ENCODE measurements at places on chromosomes 13 and 19.

GRCh38 chr13:62250501-62251201, 835.0 kb upstream of the PCDH20 start:
- no peak for DNase-seq

GRCh38 chr13:112117258-112117954, 50.5 kb downstream of the SOX1 start:
- no peak for DNase-seq

GRCh38 chr13:28820099-28821051, at the start of gene MTUS2:
MTUS2 (plus strand) TSS chr13:28820339.
- DNase-seq: no peak

GRCh38 chr13:102580552-102581169, 16.1 kb upstream of the TPP2 start:
- DNase-seq: no peak

- no peak for DNase-seq
Measured at GRCh38 chr19:5293612-5294378, 46.8 kb downstream of the PTPRS start.

DNA sequence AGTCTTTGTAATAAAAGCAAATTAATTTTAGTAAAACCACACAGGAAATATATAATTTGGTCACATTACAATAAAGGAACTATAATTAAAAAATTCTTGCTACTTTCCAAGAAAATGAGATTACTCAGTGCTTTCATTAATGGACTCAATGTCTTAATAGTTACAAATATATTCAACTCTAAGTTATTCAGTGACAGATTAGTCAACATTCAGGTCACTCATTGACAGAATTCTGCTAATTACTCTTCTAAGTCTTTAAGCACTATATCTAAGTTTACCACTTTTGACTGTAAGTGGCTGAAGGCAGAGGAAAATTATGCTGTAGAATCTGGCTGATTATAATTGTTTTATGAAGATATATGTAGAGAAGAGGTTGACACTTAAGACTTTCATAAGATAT, 1365.0 kb downstream of the EFNB2 start:
- DNase-seq: no peak

DNA sequence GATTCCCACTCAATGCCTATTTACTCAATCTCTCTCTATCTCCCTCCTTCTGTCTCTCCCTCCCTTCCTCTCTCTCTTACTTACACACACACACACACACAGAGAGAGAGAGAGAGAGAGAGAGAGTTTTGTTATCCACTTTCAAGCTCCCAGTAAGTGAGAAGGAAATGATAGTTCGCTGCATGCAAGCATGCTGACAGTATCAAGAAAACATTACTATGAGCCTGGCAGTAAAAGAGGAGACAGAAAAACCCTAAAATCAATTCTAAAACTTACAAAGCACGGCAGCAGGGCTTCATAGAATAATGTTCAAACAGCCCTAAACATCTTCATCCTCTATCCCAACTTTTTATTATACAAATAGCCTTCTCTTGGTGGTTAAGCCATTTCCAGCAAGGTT, 171.9 kb downstream of the FOXO1 start:
- no peak for DNase-seq

- no peak for DNase-seq
Measured at GRCh38 chr13:99341969-99342722, 34.9 kb upstream of the GPR183 start.

DNA sequence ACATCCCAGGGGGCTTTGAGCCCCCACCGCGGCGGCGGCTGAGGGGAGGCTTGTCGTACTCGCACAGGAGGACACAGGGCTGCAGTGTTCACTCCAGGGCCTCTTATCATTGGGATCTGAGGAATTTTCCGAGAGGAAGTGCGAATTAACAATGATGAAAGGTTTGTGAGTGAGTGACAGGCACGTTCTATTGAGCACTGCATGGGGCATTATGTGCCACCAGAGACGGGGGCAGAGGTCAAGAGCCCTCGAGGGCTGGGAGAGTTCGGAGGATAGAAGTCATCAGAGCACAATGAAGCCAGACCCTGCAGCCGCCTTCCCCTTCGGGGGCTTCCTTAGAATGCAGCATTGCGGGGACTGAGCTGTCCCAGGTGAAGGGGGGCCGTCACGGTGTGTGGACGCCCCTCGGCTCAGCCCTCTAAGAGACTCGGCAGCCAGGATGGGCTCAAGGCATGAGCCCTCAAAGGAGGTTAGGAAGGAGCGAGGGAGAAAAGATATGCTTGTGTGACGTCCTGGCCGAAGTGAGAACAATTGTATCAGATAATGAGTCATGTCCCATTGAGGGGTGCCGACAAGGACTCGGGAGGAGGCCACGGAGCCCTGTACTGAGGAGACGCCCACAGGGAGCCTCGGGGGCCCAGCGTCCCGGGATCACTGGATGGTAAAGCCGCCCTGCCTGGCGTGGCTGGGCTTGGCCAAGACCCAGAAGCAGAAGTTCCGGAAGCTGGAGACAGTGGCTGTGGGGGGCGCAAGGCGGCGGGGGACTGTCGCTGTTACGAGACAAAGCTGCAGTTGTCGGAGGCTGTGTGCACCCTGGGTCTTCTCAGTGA, 53.9 kb downstream of the MCF2L start:
- no peak for DNase-seq

- DNase-seq: no peak
Measured at GRCh38 chr19:24141612-24142011, 54.6 kb downstream of the ZNF254 start.

GRCh38 chr13:48251611-48252081, 18.6 kb downstream of the ITM2B start:
- DNase-seq: no peak

GRCh38 chr19:46717716-46718143, 816 bp upstream of the PRKD2 start:
- DNase-seq: no peak

- no peak for DNase-seq
Measured at GRCh38 chr19:13784731-13785452, 10.4 kb upstream of the ZSWIM4 start.

DNA sequence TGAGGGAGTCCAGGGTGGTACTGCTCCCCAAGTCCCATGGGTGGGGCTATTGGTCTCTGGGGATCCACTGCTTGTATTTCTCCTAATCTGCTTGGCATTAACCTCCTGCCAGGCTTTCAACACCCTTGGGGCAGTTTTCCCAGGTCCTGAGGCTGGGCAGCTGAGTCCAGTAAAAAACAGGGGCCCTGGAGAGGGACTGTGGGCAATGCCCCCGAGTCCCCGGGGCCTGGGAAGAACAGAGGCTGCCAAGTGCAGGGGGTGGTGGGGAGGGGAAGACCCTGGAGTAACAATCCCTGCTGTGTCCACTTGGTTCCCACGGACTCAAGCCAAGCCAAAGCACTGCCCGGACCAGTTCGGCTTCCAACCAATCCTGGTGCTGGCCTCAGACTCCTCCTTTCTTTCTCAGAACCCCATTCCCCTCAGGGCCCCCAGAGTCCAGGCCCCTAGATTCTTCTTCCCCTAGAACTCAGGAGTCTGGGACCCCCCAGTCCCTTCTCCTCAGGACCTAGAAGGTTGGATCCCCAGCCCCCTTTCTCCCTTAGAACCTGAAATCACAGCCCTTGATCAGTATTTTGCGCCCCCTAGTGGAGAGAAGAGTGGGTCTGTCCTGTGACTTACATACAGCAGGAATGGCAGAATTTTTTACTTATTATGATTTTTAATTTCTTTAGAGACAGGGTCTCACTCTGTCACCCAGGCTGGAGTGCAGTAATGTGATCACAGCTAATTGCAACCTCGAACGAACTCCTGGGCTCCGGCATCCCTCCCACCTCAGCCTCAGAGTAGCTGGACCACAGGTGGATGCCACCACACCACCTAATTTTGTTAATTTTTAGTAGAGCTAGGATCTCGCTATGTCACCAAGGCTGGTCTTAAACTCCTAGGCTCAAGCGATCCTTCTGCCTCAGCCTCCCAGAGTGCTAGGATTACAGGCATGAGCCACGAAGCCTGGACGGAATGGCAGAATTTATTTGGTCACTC, 3.7 kb upstream of the CLPTM1 start:
- no peak for DNase-seq

DNA sequence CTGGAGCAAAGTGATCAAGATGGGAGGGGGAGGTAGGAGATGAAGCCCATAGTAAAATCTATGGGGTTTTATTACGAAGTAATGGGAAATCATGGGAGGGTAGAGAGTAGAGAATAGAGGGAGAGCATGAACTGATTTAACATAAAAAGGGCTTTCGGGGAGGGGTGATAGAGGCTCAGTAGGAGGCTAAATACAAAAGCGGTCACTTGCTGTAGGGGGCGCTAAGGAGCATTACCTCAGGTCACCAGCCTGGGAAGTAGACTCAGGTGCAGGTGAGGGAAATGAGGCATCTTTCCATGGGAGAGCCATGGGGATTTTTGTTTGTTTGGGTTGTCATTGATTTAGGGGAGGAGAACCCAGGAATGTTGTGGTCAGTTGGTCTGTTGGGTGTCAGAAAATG, 14.1 kb downstream of the KRTDAP start:
- DNase-seq: no peak

DNA sequence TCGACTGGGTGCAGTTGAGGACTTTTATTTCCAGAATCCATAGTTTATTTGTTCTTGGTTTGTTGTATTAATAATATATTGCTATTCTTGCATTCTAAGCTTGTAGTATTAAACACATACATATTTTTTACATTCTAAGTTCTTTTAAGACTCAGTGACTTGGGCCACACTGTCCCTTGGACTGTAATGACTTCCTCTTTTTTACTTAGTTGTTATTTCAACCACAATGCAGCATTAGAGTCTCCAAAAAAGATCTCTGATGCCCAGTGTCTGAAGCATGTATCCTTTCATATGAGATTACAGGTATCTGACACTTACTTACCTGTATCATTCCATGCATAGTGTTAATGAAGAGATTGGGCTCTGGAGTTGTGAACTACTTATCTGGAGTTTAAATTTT, 864.9 kb upstream of the PCDH20 start:
- DNase-seq: no peak

DNA sequence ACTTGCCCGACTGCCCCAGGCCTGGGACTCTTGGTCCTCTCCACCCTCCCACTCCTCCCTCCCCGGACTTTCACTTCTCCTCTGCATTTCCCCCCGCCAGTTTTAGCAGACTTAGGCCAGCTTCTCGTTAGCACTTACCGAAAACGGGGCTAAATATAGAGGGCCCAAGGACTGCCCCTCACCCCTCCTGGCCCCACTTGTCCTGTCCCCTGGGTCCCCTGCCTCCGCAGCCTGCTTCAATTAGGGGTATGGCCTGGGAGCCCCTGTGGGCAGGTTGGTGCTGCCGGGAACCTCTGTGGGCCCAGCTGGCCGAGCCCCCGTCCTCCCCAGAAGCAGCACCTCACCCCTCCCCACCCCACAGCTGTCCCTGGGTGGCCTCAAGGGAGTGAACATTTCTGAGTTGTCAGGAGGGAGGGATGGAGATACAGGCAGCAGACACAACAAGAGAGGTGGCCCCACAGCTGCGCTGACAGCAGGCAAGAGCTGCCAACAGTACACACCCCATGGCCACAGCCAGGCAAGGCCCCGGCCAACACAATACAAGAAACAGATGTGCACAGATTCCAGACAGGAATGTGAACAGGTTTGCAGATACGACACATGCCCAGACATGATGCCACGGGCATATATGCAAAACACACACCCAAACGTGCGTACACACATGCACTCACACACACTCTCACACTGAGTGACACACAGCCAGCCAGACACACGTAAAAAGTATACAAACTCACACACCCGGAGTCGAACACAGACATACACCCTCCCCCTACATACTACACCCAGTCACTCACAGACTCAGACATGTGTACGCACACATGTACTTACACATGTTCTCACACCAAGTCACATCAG, 2.6 kb downstream of the POU2F2 start:
- DNase-seq: no peak

GRCh38 chr19:2678044-2678671, 24.3 kb downstream of the GNG7 start:
- DNase-seq: no peak

- no peak for DNase-seq
Measured at GRCh38 chr13:112616586-112617362, 28.8 kb upstream of the TUBGCP3 start.

DNA sequence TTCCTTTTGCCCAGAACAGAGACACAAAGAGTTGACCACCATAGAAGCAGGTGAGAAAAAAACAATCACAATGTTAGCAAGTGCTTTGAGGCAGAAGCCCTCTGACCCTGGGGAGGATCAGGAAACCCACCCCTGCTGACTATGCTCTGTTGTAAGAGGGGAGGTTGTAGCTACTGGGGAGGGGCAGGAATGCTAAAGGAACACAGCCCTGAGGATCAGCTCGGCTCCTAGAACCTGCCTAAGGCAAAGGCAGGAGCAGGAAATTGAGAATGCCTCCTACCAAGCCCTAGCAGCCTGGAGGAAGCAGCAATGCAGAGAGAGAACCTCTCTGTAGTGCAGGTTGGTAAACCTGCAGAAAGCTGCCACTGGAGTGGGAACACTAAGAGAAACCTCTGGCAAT, 624.0 kb upstream of the KLF12 start:
- no peak for DNase-seq

- DNase-seq: no peak
Measured at GRCh38 chr13:79485014-79485811, 4.3 kb downstream of the NDFIP2 start.

- no peak for DNase-seq
Measured at GRCh38 chr19:43673637-43674036, 3.7 kb upstream of the PLAUR start.

DNA sequence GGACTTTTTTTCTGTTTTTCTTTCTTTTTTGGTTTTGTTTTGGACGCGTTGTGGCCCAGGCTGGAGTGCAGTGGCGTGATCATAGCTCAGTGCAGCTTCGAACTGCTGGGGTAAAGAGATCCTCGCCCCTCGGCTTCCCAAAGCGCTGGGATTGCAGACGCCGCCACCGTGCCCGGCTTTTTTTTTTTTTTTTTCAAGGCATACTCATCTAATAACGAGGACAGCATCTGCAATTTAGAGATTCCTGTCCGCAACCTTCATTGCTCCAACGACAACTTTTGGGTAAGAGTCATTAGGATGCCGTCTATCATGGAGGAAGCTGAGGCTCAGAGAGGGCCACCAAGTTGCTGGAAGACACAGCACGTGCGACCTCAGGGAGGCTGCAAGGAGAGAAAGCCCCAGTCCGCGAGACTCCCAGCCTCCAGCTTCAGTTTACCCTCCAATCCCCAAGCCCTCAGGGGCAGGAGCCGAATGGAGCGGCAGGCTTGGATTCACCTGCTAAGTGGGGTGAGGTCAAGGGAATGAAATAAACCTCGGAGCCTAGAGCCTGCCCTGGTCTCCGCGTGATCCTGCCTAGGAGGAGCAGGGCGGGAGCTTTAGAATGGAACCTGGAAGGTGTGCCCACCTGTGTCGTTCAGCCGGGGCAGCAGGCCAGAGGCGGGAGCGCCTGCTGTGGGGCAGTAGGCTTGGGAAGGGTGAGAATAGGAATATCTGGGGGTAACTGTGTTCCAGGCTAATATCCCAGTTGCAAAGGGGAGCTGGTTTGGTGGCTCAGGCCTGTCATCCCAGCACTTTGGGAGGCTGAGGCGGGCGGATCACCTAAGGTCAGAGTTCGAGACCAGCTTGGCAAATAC, 676 bp upstream of the POLRMT start:
- no peak for DNase-seq

Data from vagina (tissue), 2 donors.